ENCODE measurements at places on chromosomes 1 and 21.
A peak's percentile ranks its signal among the peaks of the same experiment; 100 is the strongest.

DNA sequence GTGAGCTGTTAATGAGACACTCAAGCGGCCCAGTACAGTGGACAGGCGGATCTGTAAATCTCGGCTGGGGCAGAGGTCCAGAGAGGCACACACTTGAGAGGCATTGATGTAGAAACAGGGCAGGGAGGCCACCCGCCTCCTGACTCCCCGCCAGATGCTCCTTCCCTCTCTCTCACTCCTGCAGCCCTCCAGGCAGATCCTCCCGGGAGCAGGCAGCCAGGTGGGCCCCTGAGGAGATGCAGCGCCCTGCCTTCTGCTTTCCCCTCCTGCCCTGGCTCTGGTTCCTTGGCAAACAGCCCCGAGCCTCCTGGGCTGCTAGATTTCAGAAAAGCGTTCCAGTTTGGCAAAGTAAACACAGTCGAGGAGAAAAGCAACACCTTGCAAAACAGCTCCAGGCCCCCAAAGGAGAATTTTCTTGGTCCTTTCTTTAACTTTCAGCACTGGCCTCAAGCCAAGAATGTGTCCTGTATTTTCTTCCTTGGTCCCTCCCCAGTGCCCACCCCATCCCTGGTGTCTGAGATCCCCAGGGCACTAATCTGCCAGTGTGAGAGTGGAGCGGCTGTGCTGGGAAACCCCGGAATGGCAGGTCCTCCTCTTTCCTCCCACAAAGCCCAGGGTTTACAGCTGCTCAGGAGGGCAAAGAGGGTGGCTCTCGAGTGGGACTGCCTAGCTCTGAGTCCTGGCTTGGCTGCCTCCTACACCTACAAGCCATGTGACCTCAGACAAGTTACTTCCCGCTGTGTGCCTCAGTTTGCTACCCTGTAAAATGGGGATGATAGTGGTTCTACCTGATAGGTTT is 29.4 kb upstream of the IFNLR1 start:
- DNase-seq = no peak

DNA sequence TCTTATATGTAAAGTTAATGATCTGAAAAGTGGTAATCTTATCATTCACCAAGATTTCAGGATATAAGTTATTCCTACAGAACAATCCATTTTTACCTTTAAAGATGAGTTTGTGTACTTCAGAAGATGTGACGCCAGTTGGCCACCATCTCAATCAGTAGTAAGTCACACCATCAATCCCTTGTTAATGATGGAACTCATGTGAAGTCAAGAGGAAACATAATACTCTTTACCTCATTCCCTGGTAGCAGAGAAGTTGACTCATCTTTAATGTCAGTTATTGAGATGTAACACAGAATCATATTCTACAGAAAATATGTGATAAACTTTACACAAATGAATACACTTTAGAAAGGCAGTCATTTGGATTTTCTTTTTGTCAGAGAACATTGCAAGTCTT is 38.2 kb downstream of the MRPL39 start:
- no peak for DNase-seq

- DNase-seq = no peak
These were observed 25.7 kb upstream of the PKN2 start for GRCh38 chr1:88658419-88658818.

GRCh38 chr1:41707793-41708192 is 210.9 kb downstream of the HIVEP3 start:
- DNase-seq = no peak

DNA sequence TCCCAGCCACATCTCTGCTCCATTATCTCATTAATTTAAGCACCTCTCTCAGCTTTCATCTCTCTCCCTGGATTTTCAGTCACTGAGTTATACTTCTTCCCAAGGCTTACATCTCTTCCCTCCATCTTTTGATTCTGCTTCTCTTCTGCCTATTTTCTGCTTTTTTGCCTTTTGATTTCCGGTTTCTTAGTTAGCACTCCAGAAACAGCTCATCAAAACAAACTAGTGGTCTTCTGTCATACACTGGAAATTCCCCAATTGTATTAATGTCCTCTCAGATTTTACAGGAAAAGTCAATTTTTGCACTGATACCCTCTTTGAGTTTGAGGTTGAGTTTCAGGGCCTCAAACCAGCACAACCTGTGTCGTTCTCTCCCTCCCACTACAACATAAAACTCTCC is 1.5 kb downstream of the LCE3E start:
- no peak for DNase-seq

DNA sequence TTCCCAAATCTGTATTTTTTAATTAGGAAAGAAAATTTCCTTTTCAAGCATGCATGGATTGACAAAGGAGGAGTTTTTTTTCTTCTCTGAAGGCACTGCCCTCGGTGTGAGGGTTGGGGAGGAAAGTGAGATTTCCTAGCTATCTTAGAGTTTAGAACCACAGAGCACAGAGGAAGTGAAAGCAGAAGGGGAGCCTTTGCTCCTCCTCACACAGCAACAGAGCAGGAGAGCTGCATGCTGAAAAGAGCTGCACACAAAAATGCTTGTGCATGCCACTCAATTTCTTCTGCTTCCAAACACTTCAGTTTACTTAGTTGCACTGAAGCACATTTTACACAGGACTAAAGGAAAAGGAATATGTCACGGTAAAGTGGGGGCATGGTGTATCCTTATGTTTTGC is 308.1 kb downstream of the GPATCH2 start:
- no peak for DNase-seq

GRCh38 chr1:201376464-201377374 is 761 bp downstream of the TNNT2 start:
- DNase-seq = no peak

DNA sequence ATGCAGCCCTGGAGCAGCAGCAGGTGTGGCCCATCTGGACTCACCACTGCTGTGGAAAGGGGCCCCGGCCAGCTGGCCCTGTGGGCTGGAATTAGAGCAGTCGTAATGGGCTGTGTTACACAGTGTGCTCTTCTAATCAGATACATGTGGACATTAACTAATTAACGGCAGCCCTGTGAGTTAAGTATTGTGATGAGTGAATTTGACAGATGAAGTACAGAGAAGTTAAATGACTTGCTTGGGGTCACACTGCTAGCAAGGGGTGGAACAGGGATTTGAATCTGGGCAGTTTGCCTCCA is 58.6 kb downstream of the MDM4 start:
- no peak for DNase-seq

DNA sequence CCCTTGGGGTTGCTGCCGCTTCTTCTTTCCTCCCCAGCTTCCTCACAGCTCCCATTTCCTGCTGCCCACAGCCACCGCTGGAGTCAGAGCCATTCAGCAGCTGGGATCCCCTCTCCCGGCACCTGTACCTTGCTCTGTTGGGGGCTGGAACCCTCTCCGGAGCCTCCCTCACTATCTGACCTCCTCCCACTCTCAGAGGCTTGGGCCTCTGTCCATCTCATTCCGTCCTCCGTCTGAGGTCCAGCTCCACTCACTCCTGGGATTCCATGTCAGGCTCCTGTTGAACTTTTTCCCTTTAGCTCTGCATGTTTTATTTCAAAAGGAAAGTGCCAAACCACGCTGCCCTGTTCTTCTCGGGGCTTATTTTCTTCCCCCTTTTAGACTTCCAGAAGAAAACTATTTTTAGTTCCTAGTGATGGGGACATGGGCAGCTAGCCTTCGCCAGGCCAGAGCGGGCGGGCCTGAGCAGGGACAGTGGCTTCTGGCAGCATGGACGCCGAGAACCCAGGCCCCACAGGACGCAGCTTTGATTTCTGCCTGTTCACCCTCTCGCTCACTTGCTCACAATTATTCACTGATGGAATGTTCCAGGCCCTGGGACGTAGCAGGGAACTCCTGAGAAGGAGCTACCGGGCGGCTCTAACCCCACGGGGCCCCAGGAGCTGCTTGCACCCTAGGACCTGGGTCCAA is 79.2 kb downstream of the ARHGEF10L start:
- no peak for DNase-seq

- no peak for DNase-seq
These were observed 207.4 kb downstream of the APP start for GRCh38 chr21:25963181-25963580.

GRCh38 chr1:31674626-31675025 is 29.2 kb downstream of the COL16A1 start:
- no peak for DNase-seq

DNA sequence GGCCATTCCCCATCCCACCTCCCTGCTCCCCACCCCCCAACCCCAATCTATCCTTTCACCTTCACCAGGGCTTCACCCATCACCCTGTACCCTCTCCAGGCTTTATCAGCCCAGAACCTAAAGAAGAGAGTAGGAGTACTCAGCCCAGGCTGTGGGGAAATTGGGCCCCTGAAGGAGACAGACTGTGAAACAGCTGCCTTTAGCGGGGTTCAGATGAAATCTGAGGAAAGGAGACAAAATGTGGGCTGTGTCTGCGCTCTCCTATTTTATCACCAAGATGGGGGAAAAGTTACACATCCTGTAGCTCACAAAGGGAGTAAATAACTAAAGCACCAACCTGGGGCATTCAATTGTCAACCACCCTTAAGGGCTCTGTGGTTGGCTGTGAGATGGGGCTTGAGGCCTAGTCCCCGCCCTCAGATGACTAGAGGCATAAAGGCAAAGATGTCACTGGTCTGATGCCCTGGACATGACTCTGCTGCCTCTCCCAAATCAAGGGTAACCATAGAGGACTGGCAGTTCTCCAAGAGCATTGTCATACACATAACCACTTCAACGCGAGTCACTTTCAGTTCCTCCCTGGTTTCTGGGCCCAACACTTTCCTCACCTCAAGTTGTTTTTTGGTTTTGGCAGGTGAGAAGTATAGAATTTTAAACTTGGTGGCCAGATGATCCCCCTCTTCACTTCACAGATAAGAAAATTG is 30.0 kb downstream of the SLC27A3 start:
- peak; percentile 17 for DNase-seq

DNA sequence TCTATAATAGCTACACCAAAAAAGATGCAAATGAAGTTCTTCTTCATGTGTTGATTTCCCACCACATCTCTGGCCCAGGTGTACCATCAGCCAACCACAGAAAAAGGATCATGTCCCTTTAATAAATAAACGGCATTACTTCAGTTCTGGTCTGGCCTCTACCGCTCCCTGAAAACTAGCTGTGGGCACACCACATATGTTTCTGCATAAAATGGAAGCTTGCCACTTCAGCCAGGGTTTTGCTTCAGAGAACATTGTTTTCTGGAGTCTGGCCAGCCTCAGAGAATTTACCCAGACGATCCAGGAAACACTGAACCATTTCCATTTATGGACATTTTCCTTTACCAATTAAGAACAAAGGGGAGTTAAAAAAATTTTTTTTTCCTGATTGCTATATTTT is 5.8 kb upstream of the LAMC2 start:
- DNase-seq = no peak

DNA sequence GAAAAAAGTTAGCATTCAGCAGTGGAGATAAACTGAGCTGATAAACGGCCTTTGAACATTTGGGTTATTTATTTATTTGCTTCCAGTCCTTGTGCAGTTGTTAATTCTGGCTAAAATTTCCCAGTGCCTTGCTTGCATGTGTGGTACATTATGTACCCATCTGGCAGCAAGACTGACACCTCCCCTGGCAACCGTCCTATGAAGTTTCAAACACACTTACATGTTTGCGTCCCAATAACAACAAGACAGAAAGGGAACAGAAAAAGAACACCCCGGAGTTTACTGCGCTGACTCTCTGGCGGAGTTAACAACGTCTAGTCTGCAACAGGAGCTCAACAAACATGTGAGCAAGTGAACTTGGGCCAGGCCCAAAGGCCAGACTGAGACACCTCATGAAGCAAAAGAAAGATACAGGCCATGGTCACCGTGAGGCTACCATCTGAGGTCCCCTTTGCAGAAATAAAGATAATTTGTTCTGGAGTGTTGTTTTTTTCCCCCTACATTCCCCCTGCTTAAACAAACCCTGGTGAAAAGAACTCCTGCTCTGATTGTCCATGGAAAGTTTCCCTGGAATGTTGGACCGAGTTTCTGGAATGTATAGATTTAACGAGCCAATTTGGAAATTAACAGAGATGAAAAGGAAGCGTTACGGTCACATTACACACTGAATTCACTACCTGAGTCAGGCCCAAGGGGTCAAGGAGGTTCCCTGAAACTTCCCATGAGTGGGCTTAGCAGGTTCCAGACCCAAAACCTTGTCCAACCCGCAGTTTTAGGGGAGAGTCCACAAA is 33.4 kb downstream of the TRABD2B start:
- DNase-seq = no peak

GRCh38 chr21:36099000-36099399 is 29.2 kb downstream of the CBR1 start:
- no peak for DNase-seq

DNA sequence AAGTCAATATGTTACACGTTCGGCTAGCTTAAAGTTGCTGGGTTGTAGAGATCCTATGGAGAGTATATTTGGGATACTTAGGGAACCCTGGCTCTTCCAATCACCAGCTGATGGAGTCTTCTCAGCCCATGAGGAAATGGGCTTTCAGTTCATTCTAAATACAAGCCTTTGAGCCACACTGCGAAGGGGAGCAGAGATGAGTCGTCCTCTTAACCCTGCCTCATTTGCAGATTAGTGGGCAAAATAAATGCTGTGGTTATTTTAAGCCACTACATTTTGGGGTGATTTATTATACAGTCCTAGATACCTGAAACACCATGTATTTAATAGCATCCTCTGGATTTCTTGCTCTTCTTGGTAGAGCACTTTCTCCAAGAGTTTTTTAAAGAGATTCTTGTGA is 19.0 kb upstream of the VCAM1 start:
- DNase-seq = no peak

DNA sequence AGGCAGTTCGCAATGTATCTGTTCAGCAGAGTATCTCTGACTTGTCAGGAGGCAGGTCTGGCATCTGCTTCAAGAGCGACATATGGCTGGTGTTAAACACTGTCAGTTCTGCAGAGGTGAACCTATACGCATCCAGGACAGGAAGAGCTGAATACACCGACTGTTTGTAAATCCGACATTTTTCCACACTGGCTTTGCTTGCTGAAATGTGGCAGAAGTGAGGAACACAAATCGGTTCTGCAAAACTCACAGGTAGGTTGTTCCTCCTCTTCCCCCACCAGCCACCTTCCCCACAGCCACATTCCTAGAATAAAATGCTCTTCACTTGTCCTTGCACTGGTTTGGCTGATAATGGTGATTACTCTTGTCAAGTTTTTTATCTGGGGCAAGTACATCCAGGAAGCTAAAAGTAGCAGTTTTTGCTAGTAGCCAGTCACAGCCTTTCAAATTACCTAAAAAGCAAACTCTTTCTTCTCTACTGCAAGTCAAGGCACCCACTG is 289.2 kb downstream of the GRIK1 start:
- no peak for DNase-seq

- no peak for DNase-seq
These were observed 1.6 kb downstream of the COL11A1 start for GRCh38 chr1:103106426-103107341.

DNA sequence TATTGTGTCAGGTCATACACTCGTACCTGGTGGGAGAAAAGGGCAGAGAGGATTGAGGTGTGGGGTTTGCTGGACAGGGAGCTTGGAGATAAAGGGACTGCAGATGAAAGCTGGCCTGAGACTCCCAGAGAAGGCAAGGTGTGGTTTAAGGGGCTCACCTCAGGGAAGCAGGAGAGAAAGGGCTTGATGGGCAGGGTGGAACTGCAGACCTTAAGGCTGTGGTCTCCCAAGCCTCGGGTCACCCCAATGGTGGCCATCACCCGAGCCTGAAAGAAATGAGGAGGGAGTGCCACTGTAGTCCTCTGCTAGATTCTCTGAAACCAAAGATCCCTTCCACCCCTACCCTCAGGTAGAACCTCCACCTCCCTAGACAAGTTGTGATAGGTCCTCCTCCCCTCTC is 3.7 kb upstream of the RHOC start:
- no peak for DNase-seq

- no peak for DNase-seq
These were observed 18.7 kb downstream of the SLC9A1 start for GRCh38 chr1:27136236-27136551.

- no peak for DNase-seq
These were observed 70.6 kb upstream of the GJB5 start for GRCh38 chr1:34684266-34684665.

GRCh38 chr1:26278724-26279455 is 996 bp upstream of the SH3BGRL3 start:
- no peak for DNase-seq
